ENCODE measurements at places on chromosomes 2 and 18.

DNA sequence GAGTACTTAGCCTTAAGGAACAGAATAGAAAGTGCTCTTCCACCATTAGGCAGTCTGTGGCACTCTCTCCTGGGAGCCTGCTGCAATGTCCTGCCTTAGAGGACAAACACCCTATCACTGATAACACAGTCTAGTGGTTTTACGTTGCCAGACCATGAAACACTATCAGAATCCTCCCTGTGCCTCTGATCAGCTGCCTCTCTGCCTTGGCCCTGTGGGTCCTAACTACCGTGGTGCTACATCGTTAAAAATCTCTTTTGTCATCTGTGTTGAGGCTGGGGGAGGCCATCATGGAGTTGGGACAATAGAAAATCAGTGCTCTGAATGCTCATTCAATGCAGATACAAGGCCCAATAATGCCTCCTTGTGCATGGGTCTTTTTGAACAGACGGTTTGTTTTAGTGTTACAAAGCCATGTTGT lies 11.9 kb upstream of the APCDD1 start:
- no peak for DNase-seq

GRCh38 chr18:21110713-21111345 lies 784 bp downstream of the ROCK1 start:
- DNase-seq = peak; percentile 44

DNA sequence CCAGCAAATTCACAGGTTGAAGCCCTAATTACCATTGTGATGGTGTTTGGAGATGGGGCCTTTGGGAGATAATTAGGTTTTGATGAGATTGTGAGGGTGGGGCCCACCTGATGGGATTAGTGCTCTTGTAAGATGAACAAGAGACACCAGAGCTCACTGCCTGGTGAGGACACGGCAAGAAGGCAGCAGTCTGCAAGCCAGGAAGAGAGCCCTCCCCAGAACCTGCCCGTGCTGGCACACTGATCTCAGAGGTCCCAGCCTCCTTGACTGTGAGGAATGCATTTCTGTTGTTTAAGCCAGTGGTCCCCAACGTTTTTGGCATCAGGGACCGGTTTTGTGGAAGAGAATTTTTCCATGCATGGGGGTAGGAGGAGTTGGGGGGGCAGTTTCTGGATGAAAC lies 240.7 kb downstream of the KLHL29 start:
- no peak for DNase-seq

DNA sequence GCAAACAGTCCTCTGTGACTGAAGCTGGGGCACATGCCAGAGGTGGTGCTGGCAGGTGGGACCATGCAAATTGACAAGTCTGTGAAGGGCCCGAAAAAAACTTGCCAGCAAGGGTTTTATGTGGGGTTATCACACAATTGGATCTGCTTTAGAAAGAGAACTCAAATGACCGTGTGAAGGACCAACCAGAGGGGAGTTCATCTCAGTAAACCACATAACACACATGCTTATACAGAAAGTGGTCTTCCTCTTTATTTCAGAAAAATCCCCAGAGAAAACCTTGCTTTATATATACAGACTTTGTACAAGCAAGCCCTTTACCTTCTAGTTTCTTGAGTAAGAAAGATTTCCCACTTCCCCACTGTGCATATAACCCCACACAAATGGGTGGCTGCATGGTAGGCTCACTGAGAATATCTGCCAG lies 46.7 kb downstream of the KIDINS220 start:
- DNase-seq = no peak

DNA sequence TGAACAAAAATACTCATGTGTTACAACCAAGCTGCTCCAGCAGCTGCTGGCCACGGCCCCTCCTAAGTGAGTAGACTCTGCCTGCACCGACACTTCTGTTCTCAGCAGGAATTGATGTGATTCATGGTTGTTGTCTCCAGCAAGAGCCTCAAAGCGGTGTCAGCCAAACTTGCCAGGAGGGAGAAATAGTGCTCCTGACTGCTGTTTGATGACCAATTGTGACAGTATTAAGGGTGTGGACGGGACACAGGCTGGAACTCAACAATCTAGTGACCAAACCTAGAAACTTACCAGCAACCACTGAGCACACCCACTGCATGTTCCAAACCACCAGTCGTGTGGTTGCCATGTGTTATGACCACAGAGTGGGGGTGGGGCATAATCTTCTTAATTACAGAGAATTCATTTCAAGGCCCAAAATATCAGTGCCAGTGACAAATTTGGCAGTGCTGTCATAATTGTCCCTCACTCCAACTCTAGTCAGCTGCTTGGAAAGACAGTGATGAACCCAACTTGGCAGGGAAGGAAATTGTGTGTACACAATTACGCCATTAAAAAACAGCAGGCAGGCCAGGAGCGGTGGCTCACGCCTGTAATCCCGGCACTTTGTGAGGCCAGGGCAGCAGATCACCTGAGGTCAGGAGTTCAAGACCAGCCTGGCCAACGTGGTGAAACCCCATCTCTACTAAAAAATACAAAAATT lies 30.4 kb downstream of the FBLN7 start:
- DNase-seq = no peak

GRCh38 chr2:84559838-84560237 lies 43.5 kb downstream of the DNAH6 start:
- no peak for DNase-seq

DNA sequence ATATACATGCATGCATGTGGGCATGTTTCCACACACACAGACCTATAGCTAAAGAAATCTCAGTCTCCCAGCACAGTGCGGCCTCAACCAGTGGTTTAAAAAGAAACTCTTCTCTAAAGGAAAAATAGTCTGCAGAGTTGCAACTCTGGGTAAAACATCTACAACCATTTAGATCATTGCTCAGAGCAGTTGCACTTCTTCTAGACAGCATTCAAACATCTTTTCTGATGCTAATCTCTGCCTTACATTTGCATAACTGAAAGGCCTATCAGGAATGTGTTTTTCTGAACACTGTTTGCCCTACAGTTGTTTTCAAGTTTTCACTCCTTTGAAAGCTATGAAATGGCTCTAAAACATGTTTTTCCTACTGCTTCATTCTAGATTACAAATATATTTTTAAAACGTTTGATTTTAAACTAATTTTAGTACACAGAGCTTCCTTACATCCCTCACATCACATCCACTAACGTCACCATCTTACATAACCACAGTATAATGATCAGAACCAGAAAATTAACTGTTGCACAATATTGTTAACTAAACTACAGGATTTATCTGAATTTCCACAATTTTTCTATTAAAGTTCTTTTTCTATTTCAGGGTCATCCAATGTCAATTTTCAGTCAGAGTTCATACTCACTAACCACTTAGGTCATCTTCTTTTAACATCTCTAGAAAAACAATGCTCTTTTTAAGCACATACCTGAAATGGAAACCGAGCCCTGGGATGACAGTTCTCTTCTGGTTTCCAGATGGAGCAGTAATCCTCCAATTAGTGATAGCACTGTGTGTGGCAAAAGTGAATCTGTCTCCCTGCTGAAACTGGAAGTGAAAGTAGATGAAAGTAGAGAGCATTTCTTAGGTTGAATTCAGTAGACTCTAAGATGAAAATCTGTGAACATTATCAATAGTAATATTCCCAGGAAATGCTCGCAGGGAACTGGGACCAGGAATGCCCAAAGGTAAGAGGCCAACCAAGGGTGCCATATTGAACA lies 501.6 kb upstream of the GCFC2 start:
- DNase-seq = no peak

DNA sequence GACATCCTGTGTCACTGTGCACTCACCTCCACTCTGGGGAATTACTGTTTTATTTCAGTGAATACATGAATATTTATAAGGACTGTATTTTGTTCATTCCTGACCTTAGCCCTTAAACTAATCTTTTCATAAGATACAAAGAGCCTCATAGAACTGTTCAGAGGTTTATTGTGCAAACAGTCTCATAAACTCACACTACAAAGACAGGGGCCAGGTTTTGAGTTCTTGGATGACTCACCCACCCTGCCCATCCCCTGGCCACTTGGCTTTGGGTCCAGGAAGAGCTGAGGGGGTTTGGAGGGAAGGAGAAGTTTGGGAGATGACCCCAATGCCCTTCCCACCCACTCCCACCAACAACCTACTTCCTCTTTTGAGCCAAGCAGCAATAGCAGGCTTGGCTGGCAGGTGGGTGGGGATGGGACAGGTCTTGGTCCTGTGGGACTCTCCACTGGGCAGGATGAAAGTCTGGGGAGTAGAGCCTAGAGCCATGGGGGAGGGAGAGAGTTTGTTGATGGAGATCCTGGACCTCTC lies 43.1 kb upstream of the IL1R2 start:
- no peak for DNase-seq

- DNase-seq = no peak
These were observed 64.1 kb upstream of the NFU1 start for GRCh38 chr2:69501301-69501700.

- DNase-seq = no peak
These were observed 293.7 kb downstream of the NDUFA10 start for GRCh38 chr2:239731422-239731821.

GRCh38 chr2:240463866-240464481 lies 28.5 kb downstream of the GPC1 start:
- DNase-seq = no peak

DNA sequence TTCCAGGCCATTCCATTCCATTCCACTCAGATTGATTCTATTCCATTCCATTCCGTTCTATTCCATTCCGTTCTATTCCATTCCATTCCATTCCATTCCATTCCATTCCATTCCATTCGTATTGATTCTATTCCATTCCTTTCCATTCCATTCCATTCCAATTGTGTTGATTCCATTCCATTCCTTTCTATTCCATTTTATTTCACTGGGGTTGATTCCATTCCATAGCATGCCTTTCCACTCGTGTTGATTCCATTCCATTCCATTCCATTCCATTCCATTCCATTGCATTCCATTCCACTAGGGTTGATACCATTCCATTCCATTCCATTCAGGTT lies 1142.3 kb downstream of the RPIA start:
- DNase-seq = no peak

DNA sequence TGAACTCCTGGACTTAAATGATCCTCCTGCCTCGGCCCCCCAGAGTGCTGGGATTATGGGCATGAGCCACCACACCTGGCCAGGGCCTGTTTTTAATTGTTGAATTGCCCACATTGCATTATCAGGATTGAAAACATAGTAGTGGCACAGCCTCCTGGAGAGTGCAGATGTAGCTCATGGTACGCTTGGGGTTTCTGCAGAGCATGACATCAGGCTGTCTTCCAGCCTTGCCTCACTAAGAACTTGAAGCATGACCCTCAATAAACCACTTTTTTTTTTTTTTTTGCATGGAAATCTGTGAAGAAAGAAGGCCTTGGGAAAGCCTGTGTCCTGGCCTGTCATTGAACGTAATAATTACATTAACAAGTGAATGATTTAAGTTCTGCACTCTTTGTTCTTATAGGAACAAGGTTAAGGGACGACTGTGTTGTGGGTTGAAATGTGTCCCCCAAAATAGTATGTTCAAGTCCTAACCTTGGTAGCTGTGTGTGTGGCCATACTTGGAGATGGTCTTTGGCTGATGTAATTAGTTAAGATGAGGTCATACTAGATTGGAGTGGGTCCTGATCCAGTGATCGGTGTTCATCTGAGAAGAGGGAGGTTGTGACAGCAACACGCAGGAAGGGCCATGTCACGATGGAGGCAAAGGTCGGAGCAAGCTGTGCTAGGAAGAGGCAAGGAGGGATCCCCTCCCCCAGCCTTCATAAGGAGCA lies 90.2 kb downstream of the AGAP1 start:
- no peak for DNase-seq

DNA sequence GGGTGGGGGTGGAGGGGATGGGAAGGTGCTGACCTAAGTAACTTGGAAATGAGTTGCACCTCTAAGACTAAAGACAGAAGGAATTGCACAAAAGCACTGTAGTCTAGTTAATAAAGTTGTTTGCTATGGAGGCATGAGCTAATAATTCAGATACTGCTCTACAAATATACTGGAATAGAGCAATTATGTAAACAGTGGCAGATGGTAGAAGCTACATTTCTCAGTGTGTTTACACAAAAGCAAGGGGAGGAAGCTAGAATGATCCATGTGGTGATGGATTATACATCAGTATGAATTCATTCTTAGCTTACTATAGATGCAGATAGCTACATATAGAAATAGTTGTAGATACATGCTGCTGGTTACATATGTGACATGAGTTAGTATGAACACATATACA lies 27.6 kb upstream of the UBE2F start:
- DNase-seq = no peak

- no peak for DNase-seq
These were observed 90.0 kb upstream of the ATL2 start for GRCh38 chr2:38466876-38467767.

DNA sequence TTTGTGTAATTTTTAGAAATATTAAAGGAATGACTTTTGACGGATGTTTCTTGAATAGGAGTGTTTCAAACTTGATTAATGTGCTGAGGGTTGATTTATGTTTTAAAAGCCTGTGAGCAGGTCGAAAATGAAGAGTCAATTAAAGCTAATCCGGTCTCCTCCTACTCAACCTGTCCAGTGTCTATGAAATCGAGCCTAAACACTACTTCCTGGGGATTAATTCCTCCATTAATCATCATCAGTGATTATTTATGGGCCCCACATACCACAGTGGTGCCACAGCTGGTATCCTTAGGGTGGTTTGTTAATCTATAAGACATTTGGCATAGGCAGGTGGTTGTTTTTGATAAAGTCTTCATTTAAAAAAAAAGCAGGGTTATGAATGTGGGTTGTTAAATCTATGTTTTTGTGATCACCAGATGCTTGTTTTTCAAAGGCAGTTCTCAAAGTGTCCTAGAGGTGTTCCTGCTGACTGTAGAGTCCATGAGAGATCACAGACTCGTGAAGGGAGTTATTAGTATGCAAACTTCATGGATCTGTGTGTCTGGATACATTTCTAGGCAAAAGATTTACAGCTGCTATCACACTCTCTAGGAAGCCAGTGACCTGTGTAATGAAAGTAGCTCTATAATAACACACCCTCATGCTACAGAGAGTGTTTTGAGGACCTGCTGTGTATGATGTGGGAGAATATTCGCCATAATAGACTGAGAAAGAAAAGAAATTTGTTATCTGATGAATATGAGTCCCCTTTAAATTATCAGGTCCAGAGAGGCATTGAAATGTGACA lies 308.6 kb downstream of the AKAIN1 start:
- no peak for DNase-seq

- DNase-seq = no peak
These were observed 32.2 kb downstream of the QPCT start for GRCh38 chr2:37376421-37377186.

Measured in WTC11 (cell line).